ENCODE measurements at places on chromosomes 5 and 9.
A peak's percentile ranks its signal among the peaks of the same experiment; 100 is the strongest.

GRCh38 chr5:3598207-3598606, 2.6 kb downstream of the IRX1 start:
- no peak for DNase-seq

DNA sequence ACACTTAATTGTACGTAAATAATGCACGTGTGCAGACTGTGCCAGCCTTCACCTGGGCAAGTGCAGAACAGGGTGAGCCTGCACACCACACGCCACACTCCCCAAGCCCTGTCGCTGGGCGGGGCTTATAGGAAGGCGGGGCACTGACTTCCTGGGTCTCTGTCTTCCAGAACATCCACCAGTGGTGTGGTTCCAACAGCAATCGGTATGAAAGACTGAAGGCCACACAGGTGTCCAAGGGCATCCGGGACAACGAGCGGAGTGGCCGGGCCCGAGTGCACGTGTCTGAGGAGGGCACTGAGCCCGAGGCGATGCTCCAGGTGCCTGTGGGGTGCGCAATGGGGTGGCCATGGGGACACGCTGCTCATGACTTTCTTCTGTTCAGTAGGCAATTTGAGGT, 44.2 kb downstream of the GSN start:
- no peak for DNase-seq

GRCh38 chr9:117413346-117414219, 1.3 kb downstream of the ASTN2 start:
- no peak for DNase-seq

DNA sequence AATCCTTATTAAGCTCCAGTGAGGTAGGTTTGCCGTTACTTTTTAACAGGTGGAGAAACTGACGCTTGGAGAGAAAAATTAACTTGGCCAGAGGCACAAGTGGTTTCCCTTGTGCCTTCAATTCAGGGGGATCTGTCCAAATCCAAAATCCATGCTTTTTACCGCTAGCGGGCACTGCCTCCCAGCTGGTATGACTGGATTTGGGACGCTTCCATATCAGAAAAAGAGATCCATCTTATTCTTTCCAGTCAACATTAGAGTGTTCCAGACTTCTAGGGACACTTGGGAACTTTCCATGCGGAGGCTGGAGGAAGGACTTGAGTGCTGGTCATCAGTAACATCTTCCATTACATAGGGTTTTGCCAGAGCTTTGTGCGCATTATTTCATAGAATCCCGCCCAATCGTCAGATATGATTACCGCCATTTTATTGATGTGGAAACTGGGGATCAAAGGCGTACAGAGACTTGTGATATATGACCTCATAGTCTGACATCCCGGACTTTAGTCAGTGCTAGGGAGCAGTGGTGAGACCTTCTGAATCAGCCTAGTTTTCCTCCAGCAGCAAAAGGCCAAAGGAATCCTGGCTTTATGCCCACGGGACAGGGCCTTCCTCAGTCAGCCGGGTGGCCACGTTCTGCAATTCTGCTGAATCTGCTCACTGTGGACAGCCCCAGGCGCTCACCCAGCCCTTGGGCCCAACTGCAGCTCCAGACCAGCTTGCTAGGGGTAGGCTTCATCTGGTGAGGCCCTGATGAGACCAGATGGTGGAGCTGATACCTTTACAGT, 1.1 kb upstream of the GNPDA1 start:
- no peak for DNase-seq

- DNase-seq, result no peak
Measured at GRCh38 chr9:121564504-121565260, 65.0 kb upstream of the GGTA1 start.

- no peak for DNase-seq
Measured at GRCh38 chr9:125887172-125887571, 140.0 kb downstream of the PBX3 start.

DNA sequence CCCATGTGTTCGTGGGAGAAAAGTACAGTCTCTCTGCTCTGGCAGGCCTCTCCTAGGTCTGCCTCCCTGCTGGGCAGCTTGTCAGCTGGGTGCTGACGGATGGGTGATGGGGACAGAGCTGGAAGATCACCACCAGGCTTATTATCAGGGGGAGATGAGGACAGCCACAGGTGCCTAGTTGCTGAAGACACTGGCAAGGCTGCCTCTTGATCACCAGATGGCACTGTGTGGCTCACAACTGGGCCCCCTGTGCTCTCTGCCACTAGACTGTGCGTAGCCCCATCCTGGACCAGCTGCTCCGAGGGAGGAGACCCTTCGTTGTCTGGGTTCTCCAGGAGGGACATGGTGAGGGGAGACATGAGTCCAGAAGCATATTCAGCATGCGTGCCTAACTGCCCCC, 73.0 kb downstream of the KIF24 start:
- no peak for DNase-seq

- no peak for DNase-seq
Measured at GRCh38 chr5:133049726-133050048, 2.1 kb upstream of the HSPA4 start.

GRCh38 chr5:87069974-87070608, 197.6 kb upstream of the RASA1 start:
- DNase-seq, result no peak

DNA sequence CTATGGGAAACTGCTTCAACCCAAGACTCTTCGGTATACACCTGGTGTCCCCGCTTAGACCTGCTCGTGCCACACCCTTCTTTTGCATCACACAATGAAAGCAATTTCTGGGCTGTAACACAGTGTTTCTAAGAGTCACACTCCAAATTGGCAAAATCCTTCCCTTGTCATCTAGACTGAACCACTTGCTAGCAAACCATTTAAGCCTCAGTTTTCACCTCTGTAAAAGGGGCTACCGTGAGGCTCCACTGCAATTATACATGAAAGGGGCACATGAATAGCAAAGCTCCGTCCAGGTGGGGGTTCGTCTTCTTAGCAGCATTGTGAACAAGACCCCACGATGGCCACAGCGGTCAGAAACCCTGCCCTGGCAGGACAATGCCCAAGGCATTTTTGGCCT, 166.8 kb downstream of the PAX5 start:
- DNase-seq, result no peak

DNA sequence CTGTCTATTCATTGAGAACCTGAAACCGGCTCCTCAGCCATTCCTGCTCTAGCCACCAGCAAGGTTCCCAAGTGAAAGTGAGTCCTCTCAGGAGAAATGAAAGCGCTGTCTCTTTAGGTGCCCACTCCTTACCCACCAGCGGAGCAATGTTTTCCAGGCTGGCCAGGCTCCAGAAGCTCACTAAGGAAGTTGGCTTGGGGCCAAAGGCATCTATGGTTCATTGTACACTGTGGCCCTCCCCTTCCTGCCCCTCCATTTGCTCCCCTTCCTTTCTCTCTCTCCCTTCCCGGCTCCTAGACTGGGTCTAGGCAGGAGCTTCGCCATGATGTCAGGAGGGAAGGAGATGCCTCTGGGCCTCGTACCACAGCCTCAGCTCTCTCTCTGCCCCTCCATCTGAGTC, 1.1 kb upstream of the GABRP start:
- DNase-seq, result no peak

- DNase-seq, result no peak
Measured at GRCh38 chr5:60377826-60378225, 322.1 kb downstream of the DEPDC1B start.

GRCh38 chr9:3337515-3338225, 188.1 kb downstream of the RFX3 start:
- no peak for DNase-seq

DNA sequence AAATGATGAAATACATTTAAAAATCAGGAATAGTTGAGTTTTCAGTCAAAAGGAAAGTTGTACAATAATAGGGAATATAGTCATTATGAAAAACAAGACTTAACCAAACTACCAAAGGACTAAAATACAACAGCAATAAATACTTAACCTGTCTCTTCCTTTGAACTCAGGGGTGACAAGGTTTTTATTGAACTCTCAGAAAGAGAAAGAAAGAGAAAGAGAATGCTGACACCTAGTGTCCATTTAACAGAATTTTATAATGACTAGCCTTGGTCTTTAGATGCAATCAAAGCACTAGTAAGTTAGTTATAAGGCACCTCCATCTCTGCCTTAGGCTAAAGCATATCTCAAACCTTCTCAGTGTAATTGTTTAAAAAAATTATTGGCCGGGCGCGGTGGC, 47.5 kb downstream of the UIMC1 start:
- no peak for DNase-seq

DNA sequence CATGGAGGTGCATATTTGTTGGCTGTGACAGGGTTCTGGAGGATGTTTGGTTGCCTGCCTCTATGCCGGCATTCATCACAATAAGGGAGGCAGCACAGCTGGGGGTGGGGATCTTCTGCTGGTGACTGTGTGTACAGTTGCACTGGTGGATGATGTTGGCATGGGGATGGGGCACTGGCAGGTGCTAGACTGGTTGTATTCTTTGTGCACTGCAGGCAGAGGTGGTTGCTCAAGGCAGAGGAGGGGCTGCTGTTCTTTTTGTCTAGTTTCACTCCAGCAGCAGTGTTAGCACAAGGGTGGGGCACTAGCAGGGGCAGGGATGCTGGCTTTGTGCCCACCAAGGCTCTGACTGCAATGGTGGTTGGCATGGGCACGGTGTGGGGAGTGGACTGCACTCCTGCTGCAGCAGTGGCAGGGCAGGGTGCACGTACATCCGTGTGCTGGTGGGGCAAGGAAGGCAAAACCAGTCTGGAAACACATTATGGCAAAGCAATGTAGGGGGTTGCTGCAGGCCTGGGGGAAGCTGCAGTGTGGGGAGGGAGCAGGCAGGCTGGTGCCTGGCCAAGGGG, 69.3 kb downstream of the ISOC1 start:
- no peak for DNase-seq

DNA sequence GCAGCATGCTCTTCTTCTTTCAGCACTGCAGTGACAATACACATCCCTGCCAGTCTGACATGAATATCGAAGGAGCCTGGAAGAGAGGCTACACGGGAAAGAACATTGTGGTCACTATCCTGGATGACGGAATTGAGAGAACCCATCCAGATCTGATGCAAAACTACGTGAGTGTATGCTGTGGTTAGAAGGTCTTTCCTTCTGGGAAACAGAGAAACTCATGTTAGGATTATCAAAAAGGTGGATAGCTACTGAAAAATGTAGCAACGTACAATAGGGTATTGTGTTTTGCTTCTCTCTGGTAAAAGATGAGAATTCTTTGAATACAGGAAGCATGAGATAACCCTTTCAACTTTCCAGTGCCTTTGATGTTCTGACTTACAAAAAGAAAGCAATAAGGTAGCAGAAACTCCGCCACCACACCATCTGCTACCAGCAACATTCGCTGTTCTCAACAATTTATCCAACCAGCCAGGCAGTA, 133.3 kb downstream of the PCSK5 start:
- no peak for DNase-seq

DNA sequence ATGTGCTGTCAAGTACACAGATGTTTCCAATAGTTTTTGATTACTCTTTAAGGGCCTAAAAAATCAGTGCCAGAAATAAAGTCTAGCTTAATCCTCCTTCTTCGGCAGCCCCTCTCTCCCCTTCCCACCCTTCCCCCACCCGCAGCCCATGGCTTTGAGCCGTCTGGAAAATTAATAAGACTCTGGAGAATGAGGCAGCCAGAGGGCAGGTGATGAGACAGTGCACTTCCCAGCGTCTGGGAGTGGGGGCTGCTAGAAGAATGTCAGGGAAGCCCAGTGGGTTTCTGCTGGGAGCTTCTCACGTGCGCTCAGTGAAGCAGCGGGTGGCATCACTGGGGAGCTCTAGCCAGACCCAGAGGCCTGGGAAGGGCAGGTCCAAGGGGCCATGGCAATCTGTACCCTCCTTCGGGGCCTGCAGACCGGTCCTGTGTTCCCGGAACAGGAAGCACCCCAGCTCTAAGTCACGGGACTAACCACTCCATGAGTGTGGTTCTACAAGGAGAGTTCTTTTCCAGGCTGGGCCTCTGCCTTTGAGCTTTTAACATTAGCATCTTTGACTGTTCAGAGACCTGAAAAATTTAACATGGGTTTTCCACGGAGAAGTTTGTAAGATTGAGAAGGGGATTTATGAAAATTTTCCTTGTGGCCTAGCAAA, 164.8 kb upstream of the OTULINL start:
- no peak for DNase-seq

- DNase-seq, result no peak
Measured at GRCh38 chr9:96062031-96062430, 186.5 kb downstream of the ERCC6L2 start.

- peak; percentile 24 for DNase-seq
Measured at GRCh38 chr9:94860678-94861588, 134.4 kb downstream of the AOPEP start.

DNA sequence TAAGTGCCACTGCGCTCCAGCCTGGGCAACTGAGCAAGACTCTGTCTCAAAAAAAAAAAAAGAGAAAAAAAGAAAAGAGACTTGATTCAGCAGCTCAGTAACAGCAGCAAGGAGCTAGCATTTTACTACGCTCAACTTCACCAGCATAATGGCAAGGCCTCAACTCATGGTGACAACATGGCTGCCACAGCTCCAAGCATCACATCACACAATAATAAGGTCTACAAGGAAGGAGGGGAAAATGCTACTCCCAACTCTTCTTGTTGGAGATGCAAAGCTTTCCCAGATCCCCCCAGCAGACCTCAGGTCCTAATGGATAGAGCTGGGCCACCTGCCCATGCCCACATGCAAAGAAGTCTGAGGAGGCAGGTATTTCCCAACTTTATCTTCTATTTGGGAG, 86.2 kb upstream of the RAPGEF1 start:
- no peak for DNase-seq

- no peak for DNase-seq
Measured at GRCh38 chr5:174003795-174004194, 14.8 kb downstream of the C5orf47 start.

DNA sequence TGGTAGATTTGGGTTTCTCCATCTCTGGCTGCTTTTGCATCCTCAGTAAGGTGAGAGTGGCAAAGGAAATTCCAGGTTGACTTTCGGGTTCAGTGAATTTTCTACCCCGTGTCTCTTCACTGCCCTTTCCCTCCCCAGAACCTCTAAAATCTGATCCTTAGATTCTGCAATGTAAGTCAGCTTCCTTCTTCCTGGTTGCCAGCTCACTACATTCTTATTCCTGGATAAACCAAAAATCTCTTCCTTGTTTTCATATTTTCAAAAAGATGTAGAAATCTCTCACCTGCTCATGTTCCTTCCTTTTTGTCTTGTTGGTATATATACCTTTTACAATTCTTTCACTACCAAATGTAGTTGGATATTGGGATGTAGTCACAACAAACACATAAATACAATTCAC, 145.8 kb downstream of the TMC1 start:
- no peak for DNase-seq

Measured in stimulated activated CD4-positive, alpha-beta T cell treated with anti-CD3 and anti-CD28 coated beads, Interleukin-1b, Interleukin-23, amount 100 ng/mL, for 1 hour (primary cell).